ENCODE measurements at places on chromosomes 6 and 20.
A peak's percentile ranks its signal among the peaks of the same experiment; 100 is the strongest.

- DNase-seq = no peak
Measured at GRCh38 chr6:160531826-160532225, 132.2 kb downstream of the LPA start.

DNA sequence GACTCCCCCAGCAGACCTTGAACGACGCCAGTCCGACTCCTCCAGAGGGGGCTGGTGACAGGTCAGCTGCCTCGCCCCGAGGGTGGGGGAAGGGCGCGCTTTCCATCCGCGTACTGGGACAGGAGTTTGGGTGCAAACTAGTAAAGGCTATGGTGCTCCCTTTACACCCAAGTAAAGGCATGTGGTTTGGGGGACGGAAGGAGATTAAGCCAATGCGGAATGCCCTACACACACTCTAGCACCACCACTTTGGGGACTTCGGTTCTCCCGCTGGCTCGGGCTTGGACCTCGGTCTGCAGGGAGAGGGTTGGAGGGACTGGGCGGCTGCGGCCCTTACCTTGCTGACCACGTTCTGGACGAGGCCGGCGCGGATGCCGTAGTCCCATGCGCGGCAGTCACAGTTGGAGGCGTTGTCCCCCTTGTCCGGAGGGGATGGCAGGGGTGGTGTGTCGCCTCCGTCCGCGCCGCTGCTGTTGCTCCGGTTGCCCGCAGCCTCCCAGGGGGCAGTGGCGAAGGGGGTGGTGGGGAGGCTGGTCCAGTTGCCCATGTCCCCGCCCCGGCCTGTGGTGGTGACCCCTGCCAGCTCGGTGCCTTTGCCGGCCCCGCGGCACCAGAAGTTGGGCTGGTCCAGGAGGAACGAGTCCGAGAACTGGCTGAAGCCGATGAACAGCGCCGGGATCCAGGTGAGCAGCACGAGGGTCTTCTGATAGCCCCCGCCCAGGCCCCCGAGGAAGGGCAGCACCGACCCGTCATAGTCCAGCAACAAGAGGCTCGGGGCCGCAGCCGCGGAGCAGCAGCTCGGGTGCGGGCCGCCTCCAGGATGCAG, 1.1 kb downstream of the SLC22A23 start:
- DNase-seq = peak; percentile 49

- no peak for DNase-seq
Measured at GRCh38 chr20:51020657-51021056, 2.2 kb downstream of the KCNG1 start.

- no peak for DNase-seq
Measured at GRCh38 chr20:61037498-61037897, 214.6 kb upstream of the CDH4 start.
